ENCODE measurements at places on chromosomes 4 and X.

- DNase-seq = peak; percentile 85
These were observed 165.8 kb downstream of the GASK1B start for GRCh38 chr4:158006990-158007389.

DNA sequence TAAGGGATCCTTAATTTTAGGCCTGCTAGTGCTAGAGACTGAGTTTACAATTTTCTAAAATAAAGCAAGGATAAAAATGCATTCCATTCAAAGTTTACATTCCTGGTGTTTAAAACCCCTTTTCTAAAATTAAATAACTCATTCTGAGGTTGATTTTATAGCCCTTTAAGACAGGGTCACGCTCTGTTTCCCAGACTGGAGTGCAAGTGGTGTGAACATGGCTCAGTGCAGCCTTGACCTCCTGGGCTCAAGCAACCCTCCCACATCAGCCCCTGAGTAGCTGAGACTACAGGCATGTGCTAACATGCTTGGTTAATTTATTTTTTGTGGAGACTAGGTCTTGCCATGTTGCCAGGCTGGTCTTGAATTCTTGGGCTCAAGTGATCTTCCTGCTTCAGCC lies 6.8 kb upstream of the CDKL2 start:
- no peak for DNase-seq

GRCh38 chr4:104747635-104748034 lies 252.9 kb upstream of the CXXC4 start:
- no peak for DNase-seq

- DNase-seq = no peak
These were observed 111.4 kb downstream of the MAD2L1 start for GRCh38 chr4:119955256-119955655.

- no peak for DNase-seq
These were observed 247.4 kb downstream of the ADGRA3 start for GRCh38 chr4:22268350-22269025.

GRCh38 chrX:82412858-82413257 lies 1095.2 kb upstream of the POU3F4 start:
- DNase-seq = no peak

DNA sequence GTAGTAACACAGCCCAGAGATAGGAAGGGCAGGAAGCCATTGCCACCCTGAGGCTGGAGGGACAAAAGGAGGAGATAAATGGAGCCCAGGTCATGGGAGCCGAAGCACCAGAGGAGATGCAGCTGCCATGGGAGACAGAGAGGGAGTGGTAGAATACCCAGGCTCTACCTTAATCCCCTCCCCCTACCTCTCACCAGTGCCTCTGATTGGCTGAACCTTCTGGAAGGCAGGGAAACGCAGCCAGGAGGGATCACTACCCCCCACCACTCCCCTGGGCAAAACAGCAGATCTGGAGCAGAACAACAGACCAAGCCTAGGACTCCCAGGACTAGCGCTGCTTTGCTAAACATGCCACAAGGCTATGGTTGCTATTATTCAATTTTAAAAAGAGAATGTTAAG lies 114.2 kb downstream of the ZNF827 start:
- no peak for DNase-seq

DNA sequence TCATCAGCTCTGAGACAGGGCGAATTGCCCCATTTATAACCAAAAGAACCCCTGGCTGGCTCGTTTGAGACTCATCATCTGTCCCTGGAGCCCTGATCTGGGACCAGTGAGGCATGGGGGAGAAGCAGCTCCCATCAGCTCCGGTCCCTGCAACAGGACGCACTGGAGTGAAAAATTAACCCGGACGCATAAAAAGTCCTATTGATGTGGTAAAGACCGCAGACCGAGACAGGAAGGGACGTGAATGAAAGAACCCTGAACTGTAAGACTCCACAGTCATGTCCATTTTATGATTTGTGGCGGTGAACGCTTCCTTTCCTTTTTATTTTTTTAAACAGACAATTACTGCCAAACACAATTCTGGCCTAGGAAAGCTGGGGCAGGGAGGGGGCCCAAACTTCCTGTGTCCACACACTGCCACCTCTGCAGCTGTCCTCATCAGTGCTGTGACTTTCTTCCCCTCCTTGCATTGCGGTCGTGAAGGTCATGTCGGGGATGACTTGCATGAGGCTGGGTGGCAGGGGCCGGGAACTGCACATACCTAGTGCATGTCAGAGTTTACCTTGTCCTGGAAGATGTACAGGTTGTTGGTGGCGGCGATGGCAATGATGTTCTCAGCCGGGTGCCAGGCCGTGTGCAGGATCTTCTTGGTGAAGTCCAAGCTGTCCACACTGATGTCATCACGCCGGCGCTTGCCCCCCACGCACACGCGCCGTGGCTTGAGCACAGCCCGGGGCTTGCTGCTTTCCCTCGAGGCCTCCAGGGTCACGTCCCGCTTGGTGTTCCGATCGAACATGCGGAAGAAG lies 53.3 kb downstream of the WFS1 start:
- DNase-seq = no peak

- DNase-seq = no peak
These were observed 534.9 kb upstream of the FMR1 start for GRCh38 chrX:147376601-147377422.

GRCh38 chrX:43525901-43526610 lies 130.0 kb upstream of the MAOA start:
- peak; percentile 38 for DNase-seq

DNA sequence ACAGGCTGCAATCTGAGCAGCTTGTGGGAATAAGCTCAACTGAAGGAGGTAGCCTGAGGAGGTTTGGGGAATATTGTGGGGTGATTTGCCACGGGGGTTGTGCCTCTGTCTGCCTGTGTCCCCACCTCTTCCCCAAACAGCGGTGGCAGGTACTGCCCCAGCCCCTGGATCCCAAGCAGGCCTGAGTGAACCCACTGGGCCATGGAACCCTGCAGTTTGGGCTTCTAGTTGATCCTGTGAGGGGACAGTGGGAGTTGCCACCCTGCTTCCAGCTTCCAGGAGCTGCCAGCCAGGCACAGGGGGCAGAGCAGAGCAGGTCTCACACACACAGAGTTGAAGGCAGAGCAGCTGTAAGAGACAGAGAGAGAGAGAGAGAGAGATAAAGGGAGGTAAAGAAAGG lies 97.4 kb downstream of the PJA1 start:
- no peak for DNase-seq

DNA sequence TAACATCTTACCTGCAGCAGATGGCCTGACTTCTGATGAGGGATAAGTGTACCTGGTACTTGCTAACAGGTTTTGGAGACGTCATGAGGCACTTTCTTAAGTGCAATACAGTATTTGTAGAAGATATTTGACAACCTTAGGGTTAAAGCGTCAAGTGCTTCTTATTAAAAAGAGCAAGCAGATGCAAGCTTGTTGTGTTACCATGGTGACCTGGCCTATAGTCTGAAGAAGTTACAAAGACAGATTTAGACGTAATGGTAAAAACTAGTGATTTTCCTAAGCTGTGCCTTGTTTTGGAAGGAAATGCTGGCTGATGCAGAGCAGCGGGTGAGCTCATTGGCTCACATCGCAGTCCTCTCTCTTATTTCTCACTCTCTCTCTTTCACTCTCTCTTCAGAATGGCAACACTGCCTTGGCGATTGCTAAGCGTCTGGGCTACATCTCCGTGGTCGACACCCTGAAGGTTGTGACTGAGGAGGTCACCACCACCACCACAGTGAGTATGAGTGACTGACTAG lies 243.6 kb downstream of the ANK2 start:
- DNase-seq = no peak

GRCh38 chrX:129981200-129981553 lies 1.3 kb upstream of the BCORL1 start:
- DNase-seq = no peak

DNA sequence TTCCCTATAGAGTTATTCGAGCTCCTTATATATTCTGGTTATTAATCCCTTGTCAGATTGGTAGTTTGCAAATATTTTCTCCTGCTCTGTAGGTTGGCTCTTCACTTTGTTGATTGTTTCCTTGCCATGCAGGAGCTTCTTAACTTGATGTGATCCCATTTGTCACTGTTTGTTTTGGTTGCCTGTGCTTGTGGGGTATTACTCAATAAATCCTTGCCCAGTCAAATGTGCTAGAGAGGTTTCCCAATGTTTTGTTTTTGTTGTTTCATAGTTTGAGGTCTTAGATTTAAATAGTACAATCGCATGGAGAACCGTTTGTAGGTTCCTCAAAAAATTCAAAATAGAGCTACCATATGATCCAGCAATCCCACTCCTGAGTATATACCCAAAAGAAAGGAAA lies 2.3 kb upstream of the SYTL5 start:
- DNase-seq = no peak

GRCh38 chr4:104912518-104912917 lies 234.2 kb upstream of the TET2 start:
- no peak for DNase-seq

- DNase-seq = peak; percentile 81
These were observed 18.3 kb downstream of the ALPK1 start for GRCh38 chr4:112315446-112315845.

DNA sequence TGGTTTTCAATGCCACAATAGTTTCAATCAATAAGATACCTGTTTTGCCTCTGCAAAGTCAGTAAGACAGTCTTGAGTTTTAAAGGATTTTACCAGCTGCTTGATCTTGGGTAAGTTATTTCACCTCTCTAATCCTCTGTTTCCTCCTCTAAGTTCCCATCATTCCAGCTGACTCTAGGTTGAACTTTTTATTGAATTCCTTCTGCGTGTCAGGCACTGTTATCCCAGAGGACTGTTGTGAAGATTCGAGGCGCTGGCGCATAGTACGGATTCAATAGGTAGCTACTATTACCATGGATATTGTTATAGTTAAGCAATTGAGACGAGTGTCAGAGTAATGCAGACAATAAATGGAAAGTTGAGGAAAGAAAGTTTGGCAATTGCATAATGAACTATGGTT lies 179.4 kb downstream of the BANK1 start:
- DNase-seq = no peak

- no peak for DNase-seq
These were observed 22.2 kb downstream of the CENPC start for GRCh38 chr4:67522851-67523671.

DNA sequence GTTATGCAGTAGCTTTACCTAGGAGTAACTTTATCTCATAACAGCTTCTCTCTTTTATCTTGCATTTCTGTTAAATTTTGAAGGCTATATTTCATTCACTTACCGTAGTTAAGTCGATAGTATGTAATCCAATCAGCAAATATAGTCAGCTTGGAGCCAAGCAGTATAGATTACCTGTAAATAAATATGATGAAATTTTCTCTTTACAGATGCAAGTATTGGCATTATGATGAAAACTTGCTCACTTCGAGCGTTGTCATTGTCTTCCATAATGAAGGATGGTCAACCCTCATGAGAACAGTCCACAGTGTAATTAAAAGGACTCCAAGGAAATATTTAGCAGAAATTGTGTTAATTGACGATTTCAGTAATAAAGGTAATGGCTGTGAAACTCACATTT lies 42.3 kb downstream of the HMGB2 start:
- DNase-seq = no peak

- peak; percentile 76 for DNase-seq
These were observed 31.7 kb downstream of the COQ2 start for GRCh38 chr4:83252782-83253405.

DNA sequence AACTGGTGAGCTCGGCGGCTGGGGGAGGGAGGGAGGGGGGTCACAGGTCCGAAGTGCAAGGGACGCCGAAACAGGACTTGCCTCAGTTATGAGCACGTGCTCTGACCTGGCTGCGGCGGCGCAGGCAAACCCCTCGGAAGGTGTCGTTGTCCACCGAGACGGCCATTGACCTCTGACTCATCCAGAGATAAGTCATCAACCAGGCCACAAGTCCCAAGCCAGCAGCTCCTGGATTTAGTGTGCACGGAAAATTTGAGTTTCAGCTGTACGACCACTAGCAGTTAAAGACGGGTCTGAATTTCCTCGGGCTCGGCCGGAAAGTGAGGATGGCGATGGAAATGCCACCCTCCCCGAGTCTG lies 674 bp downstream of the SH3D19 start:
- no peak for DNase-seq

DNA sequence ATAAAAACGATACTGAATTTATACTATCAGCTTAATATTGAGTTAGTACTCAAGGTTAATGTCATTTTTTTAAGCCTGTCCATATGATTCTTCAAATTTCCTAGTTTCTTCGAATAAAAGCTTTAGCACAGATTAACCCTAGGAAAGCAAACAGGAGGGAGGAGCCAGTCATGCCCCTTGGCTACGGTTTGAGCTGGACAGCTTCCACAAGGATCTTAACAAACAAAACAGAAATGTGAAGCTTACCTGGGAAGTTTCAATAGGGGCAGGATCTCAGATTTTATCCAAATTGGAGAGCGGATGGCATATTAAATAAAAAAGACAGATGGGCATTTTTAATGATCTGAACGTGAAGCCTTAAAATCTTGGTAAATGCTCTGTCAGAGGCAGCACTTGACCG lies 2.3 kb downstream of the NWD2 start:
- DNase-seq = no peak

- no peak for DNase-seq
These were observed 494.7 kb upstream of the TECRL start for GRCh38 chr4:64903986-64904385.

DNA sequence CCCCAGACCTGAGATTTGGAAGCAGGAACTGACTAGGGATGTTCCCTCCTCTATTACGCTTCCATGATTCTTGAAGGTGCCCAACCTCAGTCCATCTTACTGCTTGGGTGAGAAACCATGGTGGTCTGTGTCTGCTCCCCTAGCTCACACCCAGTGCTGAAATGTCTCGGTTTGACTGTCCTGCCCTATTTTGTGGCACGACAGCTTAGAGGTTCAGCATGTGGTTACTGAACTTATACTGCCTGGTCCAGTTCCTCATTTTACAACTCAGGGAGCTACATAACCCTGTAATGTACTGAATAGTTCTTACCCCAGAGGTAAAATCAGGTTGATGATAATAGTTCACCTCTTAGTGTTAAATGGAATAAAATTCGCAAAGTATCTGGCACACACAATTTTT lies 203.1 kb downstream of the RBM46 start:
- no peak for DNase-seq

GRCh38 chrX:98405376-98405775 lies 1521.7 kb downstream of the RPA4 start:
- no peak for DNase-seq

GRCh38 chr4:26141911-26142638 lies 178.7 kb upstream of the RBPJ start:
- DNase-seq = no peak

DNA sequence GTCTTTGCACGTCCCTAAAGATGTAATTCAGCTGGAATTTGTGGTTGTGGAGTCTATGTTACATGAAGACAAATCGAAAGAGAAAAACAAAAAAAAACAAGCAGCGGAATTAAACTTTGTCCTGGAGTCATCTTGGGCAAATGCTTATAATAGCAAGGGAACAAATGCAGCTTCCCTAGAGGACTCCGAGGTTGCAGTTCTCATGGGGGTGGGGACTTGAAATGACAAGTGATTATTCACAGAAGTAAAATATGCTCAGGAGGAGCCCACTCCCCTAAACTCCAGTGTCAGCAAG lies 362.4 kb downstream of the ARHGAP24 start:
- DNase-seq = no peak

Data from inflammatory macrophage treated with lipopolysaccharide for 1 hour (primary cell).